GM04504 (cell line): ENCODE measurements at places on chromosomes 3 and 15.

DNA sequence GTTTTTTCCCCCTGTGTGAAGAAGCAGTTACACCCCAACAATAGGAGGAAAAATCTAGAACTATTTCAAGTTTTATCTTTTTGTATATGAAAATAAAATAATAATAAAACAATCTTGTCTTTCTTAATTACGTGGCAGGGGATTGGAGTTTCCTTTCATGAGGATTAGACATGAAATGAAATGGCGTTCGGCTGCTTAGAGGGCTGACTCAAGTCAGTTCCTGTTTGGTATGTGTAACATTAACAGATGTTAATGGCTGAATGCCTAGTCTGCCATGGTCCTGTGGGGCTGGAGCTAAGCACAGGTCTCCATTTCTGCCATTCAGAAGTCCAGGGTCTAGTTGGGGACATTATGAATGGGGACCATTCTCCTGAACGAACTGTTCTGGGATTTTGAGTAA is 3.1 kb upstream of the EXOG start:
- peak; percentile 21 for DNase-seq

DNA sequence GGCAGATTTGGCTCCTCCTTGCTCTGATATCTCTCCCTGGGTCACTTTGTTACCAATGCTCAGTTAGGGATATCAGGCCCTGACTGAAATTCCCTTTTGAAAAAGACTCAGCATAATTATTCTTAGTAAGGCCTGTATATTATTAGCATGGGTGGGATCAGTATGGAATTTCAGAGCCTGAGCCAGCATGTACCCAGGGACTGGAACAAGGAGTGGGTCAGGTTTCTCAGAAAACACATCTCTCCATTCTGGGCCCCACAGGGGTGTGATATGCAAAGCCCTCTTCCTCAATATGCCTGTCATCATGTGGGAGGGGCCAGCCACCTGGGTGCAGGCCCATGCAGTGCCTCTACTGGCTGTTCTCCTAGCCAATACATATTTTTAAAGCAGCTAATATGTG is 423.2 kb downstream of the EPHB1 start:
- DNase-seq = no peak

- DNase-seq = no peak
Observed at GRCh38 chr3:72295276-72295961, 510.5 kb upstream of the PROK2 start.

GRCh38 chr3:10935028-10935427 is 57.5 kb upstream of the SLC6A1 start:
- DNase-seq = no peak

DNA sequence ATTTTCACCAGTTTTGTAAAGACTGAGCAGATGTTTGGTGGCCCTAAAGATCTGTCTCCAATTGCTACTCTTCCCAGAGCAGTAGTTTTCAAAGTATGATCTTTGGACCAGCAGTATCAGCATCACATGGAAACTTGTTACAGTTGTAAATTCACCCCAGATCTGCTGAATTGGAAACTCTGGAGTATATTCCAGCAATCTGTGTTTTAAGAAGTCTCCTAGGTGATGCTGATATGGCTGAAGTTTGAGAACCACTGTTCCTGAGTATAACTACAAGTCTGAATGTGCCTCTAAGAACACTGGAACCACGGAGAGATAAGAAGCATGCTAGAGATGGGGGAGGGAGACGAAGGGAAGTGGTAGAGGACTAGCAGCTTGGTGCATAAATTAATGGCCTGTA is 45.7 kb downstream of the NUDT16 start:
- no peak for DNase-seq

DNA sequence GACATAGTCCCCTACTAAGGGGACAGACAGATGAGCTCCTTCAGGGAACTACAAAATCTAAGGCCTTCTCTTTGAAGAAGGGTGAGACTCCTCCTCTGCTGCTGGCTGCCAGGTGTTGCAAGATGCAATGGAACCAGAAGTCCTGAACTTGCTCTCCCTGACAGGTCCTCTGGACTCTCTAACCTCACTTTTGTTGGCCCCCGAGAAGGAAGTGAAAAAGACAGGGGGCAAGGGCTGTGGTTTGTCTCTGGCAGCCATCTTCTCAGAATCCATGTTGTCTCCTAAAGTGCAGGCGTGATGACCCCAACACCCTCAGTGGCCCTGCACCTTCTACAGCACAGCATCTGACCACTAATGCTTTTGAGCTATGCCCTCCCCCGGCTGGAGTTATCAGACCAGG is 292.5 kb downstream of the CHST2 start:
- DNase-seq = no peak

GRCh38 chr3:56055546-56055945 is 412.7 kb downstream of the ERC2 start:
- no peak for DNase-seq

DNA sequence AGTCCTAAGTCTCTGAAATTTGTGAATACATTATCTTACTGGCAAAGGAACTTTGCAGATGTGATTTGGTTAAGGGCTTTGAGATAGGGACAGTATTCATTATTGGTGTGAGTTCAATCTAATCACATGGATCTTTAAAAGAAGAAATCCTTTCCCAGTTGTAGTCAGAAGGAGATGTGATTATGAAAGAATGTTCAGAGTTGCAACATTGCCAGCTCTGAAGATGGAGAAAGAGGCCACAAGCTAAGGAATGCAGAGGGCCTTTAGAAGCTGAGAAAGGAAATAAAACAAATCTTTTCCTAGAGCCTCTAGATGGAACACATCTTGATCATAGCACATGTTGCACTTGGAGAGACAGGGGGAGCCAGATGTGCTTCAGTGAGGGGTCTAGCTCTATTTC is 27.7 kb upstream of the SIAH2 start:
- no peak for DNase-seq

- no peak for DNase-seq
Observed at GRCh38 chr15:60649845-60650548, 171.1 kb upstream of the ICE2 start.

DNA sequence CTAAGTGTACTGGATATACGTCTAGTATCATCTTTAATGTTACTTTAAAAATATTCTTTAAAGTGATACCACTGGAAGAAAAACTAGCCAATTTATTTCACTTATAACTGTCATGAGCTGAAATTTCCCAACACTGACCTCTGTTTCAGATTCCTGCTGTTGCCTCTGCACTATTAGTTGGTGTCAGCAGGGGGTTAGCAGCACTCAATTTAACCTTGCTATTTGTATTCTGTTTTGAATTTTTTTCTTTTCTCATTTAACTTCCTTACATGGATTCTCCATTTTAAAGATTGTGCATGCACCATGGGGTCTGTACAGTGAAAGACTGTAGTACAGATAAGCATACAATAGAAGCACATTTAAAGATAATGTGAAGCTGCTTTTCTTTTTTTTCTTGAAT is 169.2 kb downstream of the UBE2E2 start:
- DNase-seq = no peak

- DNase-seq = peak; percentile 35
Observed at GRCh38 chr3:169454823-169455222, 208.7 kb downstream of the MECOM start.

DNA sequence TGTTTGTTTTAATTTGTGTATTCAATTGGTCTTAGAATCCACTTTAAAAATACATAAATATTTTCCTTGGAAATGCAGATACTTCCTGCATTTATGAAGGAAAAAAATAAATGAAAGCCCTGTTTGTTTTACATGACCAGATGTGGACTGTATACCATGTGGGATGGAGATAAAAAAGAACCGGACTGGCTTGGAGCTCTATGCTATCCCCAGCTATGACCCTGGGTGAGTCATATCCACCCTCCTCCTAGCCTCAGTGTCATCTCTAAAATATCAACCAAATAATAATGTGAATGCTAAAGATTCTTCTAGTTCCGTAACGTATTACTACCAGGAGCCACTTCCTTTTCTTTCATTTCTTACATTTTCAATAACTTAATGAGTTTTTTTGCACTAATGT is 44.5 kb upstream of the PDZRN3 start:
- no peak for DNase-seq

GRCh38 chr3:124599779-124600693 is 130.2 kb upstream of the UMPS start:
- no peak for DNase-seq

GRCh38 chr3:24951180-24951579 is 456.5 kb upstream of the THRB start:
- DNase-seq = no peak

GRCh38 chr15:58864602-58865424 is 68.7 kb downstream of the SLTM start:
- no peak for DNase-seq

- DNase-seq = no peak
Observed at GRCh38 chr15:59406446-59406845, 31.5 kb upstream of the FAM81A start.

- no peak for DNase-seq
Observed at GRCh38 chr3:24270744-24271143, 223.9 kb downstream of the THRB start.

DNA sequence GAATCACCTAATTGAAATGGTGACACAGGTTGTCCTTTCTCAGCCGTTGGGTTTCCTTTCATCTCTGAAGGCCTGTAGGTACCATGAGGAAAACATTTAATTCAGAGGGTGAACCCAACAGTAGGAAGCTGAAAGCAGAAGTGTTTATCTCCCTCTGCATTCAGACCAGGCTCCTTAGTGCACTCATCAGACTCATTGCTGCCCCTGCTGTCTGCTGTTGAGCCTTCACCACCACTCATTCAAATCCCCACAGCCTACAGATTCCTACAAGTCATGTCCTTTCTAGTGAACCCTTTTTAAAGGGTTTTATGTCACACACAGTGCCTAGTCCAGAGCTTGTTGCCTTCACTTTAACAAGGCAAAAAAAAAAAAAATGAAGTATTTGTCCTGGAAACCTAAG is 13.4 kb downstream of the WDR48 start:
- peak; percentile 6 for DNase-seq
